ENCODE measurements at places on chromosomes 5 and 9.
A peak's percentile ranks its signal among the peaks of the same experiment; 100 is the strongest.

DNA sequence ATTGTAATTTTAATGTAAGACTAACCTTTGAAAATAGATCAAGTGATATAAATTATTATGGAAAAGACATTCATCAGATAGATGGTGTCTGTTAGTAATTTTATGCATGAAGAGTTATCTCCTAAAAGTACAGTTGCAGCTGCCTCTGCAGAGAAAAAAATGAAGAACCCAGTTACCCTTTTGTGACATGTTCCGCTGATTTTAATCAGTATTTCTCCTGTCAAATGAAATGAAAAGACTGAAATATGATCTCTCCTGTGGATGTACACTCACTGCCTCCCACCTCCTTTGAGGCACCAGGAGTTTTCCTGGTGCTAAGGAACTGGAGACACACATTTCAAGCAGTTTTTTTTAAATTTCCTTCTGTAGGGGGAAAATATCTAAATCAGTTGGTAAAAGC is 277.4 kb downstream of the KIF4B start:
- no peak for DNase-seq

DNA sequence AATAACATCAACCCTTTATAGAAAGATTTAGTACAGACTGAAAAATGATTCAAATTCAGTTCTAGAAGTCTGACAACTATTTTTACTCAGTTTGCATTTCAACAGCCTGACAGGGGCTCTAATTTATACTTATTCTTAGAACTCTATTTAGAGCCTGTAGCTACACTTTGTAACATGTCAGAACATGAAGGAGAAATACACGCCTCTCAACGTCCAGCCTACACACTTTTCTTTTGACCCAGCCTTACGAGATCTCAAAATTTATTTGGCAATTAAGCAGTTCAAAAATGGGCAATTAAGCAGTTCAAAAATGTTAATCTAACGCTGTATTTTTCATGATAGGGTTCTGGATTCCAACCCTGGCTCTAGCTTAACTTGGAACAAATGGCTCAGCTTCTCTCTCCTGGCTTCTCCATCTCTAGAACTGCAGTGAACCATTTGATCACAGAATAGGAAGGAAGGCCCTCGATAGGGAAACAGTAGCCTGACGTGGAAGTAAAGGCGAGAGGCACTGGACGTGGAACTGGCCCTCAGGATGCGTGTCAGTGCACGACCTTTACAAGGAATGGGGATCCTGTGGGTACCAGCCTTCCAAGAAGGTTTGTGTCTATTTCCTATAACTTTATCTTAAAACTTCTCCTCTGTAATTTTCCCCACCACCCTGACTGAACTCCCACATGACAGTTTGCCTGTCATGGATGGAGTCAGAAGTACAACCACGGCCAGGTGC is 66.4 kb downstream of the PRRT1B start:
- DNase-seq: no peak

- DNase-seq: no peak
Observed at GRCh38 chr5:2906302-2907090, 155.0 kb upstream of the IRX2 start.

DNA sequence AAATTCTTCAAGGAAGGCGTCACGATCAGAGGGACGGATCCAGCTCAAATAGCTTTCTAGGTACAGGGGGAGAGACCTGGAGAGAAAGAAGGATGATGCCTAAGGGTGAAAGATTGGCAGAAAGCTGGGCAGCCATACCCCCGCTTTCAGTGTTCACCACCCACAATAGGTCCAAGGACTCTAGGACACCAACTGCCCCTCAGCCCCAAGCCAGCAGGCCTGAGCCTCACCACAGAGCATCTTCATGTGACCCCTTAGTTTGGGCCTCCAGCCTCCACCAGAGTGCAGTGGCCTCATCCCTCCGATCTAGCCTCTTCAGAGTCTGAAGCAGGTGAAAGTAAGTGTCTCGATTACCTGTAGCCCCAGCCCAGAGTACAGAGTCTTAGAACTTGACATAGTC is 1.7 kb upstream of the VCP start:
- DNase-seq: no peak

GRCh38 chr9:81632599-81632998 is 56.7 kb downstream of the TLE1 start:
- no peak for DNase-seq

- DNase-seq: peak; percentile 38
Observed at GRCh38 chr9:92808726-92809451, 44.3 kb upstream of the BICD2 start.

- no peak for DNase-seq
Observed at GRCh38 chr9:113465599-113466140, 2.1 kb downstream of the RGS3 start.

DNA sequence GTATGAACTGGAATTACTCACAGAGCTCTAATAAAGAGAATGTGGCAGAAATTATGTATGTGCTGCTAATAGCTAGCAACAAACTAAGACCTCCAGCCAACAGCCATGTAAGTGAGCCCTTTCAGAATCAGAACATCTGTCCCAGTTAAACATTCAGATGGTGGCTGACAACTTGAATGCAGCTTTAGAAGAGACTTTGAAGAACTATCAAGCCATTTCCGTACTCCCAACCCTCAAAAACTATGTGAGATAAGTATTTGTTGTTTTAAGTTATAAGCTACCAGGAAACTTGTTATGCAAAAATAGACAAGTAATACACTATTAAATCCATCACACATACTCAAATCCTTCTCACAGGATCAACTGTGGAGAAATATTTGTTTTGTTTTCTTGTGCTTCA is 205.2 kb upstream of the EDIL3 start:
- DNase-seq: no peak

- no peak for DNase-seq
Observed at GRCh38 chr5:140554454-140554853, 2.8 kb downstream of the SRA1 start.

- no peak for DNase-seq
Observed at GRCh38 chr5:174315871-174316270, 270.4 kb downstream of the NSG2 start.

DNA sequence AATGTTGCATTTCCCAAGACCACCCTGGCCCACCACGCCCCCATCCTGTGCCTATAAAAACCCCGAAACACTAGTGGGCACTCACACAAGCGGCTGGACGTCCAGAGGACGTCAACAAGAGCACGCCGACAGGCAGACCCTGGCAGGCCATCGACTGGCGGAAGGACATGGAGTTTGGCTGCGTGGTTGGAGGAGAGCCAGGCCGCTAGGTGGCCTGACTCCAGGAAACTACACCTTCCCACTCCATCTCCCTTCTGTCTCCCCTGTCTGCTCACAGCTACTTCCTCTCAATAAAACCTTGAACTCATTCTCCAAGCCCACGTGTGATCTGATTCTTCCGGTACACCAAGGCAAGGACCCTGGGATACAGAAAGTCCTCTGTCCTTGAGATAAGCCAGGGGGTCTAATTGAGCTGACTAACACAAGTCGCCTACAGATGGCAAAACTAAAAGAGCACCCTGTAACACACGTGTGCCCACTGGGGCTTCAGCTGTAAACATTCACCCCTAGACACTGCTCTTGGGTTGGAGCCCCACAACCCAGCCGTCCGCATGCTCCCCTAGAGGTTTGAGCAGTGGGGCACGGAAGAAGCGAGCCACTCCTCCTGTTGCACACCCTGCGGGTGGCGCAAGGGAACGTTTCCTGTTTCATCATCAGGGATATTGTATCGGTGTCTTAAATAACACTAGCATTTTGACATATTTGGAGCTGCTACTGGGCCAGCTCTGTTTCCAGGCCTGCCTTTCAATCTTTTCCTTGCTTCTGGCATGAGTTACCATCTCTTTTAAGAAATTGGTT is 54.5 kb upstream of the TAF11L2 start:
- DNase-seq: no peak

DNA sequence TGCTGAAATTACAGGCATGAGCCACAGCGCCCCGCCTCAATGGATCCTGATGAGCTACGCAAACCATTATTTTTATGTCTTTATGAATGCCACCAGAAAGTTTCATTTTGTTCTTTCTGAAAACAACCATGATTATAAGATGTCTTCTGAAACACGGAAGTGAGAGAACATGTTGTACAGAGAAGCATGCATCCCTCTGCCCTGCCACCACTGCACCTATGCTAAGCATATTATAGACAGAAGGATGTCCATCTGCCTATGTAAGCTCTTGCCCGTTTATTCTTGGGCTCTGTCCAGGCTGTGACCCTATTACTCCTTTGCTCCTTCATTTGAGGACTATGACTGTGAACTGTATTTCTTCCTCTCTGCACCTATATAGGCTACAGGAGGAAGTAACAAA is 74.3 kb downstream of the GRAMD2B start:
- no peak for DNase-seq

DNA sequence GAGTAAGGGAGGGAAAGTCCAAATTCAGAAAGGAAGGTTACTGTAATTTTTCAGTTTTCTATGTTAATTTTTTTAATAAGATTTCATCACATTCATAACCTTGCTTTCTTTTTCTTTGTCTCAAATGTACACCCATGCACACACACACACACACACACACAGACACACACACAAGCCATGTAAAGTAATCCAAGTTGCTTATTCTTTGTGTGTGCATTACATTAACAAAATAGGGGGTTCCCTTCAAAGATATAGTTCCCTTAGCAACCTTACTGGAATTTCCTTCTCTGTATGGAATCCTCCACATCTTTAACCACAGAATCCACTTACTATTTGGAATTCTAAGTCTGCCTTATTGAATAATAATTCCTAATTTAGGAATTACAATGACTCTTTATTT is 32.7 kb downstream of the ZNF366 start:
- no peak for DNase-seq

GRCh38 chr5:3237276-3237868 is 358.3 kb upstream of the IRX1 start:
- no peak for DNase-seq

DNA sequence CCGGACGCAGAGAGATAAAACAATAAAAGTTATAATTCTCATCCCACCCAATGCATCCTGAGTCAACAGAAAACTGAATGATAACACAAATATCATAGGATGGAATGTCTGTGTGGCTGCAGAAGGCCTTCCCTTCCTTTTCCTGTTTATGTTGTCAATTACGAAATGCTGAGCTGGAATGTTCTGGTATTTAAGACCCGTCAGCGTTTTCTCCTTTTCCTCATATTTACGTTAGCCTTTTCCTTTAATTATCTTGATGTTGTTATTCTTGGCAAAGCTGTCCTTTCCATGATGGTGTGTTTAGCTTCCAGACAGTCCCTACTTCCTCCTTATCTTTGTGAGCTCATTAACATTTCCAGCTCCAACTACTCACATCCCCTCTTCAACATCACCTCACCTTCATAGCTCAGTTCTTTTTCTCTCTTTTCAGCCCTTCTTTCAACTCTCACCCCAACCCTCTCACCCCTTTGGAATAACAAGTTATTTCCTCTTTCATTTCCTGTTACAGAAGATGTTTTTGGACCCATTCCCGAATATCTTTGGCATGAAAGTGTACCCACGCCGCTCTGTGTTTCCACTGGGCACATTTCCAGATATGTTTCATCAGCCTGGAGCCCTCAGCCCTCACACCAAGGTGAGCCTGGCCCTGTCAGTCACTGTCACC is 221.6 kb downstream of the NR2F1-AS1 start:
- no peak for DNase-seq

DNA sequence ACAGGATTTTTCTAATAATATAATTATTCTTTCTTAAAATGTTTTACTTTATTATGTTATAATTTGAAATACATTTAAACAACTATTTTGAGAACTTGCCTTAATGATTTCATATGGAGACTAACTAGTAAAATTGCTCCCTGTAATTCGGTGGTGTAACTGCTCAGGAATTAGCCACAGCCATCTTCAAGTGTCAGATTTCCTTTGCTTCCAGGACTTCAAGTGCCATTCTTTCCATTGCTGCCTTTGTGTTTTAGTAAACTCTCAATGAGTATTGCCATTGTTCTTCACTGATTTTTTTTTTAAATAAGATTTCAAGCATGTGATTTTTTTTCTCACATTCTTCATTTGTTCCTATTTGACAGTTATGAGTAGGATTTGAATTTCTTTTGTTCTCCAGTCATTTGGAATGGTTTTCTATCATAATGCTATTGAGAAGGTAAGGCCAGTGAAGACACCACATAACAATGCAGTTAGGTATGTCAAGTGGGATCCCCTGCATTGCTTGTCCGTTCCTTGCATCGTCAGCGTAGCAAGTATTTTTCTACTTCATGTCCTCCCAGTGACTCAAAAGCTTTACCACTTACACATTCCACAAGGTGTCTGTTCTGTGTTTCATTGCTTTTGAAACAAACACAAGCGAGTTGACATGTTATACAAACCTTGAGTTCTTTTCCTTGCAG is 83.7 kb downstream of the LNPEP start:
- DNase-seq: no peak

DNA sequence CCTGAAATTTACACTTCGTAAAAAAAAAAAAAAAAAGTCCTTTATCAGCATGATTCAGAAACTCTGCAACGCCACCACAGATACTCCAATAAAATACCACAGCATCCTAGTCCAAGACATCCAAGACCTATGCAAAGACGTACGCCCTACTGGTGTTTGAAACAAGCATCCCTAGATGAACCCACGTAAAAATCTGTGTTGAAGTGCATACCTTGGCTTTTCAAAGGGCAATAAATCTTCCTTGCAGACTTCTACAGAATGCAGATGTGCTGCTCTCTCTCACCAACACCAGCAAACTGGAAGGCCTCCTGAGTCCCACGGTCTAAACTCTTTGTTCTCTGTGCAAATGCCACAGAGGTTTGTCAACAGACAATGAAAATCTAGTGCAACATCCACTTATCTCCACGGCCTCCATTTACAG is 38.8 kb downstream of the MYO10 start:
- no peak for DNase-seq

- no peak for DNase-seq
Observed at GRCh38 chr9:5857928-5858327, 25.0 kb upstream of the ERMP1 start.

DNA sequence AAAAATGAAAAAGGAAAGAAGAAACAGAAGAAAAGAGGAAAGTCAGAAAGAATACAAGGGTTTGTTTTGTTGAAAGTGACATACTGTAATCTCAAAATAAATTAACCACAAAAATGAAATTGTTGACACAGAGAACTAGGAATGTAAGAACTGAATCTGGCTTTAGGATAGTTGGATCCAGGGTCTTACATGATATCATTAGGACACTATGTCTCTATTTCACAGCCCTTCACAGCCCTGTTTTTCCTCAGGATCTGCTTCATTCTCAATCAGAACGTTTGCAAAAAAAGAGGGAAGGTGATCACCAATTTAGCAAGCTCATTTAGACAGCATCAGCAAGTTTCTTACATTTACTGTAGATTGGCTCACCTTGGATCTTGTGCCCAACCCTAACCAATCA is 188.5 kb upstream of the NREP start:
- DNase-seq: no peak

- no peak for DNase-seq
Observed at GRCh38 chr9:99181206-99181605, 40.5 kb downstream of the ALG2 start.

GRCh38 chr9:135246248-135247205 is 159.1 kb downstream of the OLFM1 start:
- DNase-seq: no peak

DNA sequence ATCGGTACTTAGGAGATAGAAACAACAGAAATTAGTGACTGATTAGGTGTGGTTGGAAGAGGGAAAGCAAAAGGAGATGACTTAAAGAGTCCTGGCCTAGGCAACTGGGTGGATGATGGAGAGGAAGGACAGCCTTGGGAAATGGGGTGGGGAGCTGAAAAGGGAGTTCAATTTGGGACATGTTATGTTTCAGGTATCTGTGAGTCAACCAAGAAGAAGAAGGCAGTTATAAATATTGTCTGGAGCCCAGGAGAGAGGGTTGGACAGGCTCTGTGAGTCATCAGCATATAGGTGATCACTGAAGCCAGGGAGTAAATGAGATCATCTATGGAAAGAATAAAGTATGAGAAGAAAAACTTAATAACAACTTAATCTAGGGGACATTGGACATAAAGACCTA is 357.7 kb downstream of the NPR3 start:
- DNase-seq: no peak

GRCh38 chr5:156438076-156438475 is 111.1 kb downstream of the SGCD start:
- DNase-seq: no peak
